ENCODE measurements at places on chromosomes 12 and 14.

DNA sequence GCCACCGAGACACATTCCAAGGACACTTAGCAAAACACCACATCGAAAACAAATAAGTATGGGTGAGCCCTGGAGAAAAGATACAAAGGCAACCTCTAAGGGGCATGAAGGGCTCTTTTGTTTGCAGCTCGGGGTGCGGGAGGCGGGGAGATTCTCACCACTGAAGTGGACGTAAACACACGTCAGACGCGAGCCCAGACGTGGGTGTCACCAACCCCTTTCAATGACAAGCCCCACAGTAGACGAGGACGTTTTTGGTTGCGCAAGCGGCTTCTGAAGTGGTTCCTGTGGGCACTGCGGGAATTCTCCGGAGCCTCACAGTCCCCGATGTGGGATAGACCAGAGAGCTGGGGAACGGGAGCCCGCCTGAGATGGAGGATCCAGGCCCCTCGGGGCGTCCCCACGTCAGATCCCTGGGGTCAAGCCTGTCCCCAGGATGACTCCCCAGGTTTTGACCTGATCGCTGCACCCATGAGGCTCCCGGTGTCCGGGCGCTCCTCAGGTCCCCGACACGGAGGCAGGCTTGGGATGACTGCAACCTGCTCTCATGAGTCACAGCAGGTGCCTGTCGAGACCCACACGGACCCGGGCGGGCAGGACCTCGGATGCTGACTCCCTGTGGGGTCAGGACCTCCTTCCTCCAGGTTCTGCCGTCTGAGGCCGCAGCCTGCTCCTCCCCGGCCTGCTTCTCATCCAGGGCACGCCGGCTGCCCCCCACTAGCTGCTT, 20.3 kb upstream of the ADGRD1 start:
- no peak for DNase-seq

- peak; percentile 80 for DNase-seq
Measured at GRCh38 chr14:64704143-64704742, at the start of gene PLEKHG3. Gene PLEKHG3 (plus strand): TSS chr14:64704424. CDS start chr14:64727632, 23,208 bp downstream.

- no peak for DNase-seq
Measured at GRCh38 chr12:14959126-14959440, 2.3 kb downstream of the ARHGDIB start.

GRCh38 chr12:114668886-114669288, 15.1 kb downstream of the TBX3 start:
- no peak for DNase-seq

GRCh38 chr12:24895612-24896011, 53.3 kb downstream of the BCAT1 start:
- no peak for DNase-seq

DNA sequence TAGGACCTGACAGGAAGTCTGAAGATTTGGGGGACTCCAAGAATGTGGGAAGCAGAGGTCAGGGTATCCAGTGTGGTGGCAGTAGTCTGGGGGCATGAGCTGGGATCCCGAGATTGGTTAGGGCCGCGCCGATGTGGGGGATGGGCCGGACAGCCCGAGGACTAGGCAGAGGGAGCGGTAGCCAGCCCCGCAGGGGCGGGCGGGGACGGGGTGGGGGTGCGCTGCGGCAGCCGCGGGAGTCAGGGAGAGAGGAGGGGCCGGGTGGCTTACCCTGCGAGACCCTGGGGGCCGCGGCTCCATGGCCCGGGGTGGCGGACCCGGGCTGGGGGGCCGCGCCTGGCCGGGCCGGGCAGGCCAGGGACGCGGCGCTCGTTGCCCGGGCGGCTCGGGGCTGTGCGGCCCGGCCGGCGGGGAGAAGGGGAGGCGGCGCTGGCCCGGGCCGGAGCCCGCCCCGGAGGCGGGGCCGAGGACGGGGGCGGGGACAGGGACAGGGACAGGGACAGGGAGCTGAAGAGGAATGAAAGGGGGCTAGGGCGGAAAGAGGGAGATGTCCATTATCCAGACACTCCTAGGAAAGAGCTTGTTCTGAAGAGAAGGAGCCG, 5.6 kb downstream of the ZNF385A start:
- peak; percentile 79 for DNase-seq

- DNase-seq: no peak
Measured at GRCh38 chr12:17137396-17137795, 531.4 kb upstream of the LMO3 start.

DNA sequence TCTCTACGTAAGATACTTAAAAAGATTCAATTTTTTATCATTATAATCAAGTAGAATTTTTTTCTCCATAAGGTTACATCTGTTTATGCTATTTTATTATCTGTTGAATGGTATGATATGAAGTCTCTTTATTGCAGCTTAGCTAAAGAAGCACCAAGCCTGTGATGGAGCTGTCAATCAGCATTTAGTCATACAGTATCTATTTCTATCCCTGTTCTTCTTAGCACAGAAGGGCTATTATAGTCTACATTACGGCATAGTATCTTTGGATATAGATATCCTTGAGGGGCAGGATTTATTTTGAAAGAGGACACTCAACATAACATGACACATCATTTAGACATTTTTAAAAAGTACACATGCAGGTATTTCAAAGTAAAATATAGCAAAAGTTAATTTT, 277.1 kb downstream of the FOXG1 start:
- DNase-seq: no peak

- no peak for DNase-seq
Measured at GRCh38 chr12:42498549-42499247, 90.8 kb downstream of the PRICKLE1 start.

- DNase-seq: no peak
Measured at GRCh38 chr14:53368066-53368465, 214.9 kb upstream of the DDHD1 start.

- DNase-seq: no peak
Measured at GRCh38 chr14:35286707-35287106, 5.5 kb upstream of the PSMA6 start.

DNA sequence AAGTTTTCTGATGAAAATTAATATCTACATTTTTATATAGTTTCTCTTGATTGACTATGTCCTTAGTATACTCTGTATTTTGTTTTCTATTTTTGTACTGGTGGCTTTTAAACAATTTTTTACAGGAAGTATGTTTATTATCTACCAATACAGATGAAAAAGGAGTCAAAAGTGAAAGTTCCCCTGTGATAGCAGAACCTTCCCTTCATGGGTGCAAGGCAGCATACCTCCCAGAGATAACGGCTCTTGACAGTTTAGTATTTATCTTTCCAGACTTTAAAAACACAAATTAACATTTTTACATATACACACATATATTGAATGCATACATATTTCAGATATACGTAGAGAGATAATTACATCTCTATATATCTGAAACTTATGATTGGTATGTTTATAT, 17.1 kb upstream of the FAM234B start:
- no peak for DNase-seq

DNA sequence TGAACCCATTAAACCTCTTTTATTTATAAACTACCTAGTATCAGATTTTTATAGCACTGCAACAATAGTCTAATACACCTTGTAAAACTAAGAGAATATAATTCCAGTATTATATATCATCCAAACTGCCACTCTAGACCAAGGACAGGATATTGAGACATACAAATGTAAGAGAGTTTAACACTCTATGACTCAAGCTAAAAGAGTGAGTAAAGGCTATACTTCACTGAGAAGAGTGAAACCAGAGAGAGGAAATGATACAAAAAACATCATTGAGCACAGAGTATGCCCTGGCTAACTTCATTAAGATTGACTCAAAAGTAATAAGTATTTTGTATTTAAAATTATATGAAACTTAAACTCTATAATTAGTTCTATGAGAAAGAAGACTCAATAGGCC, 1951.9 kb upstream of the SEL1L start:
- no peak for DNase-seq

GRCh38 chr12:94025756-94026155, 122.6 kb upstream of the PLXNC1 start:
- no peak for DNase-seq

- DNase-seq: no peak
Measured at GRCh38 chr12:10551375-10551774, 45.7 kb downstream of the EIF2S3B start.

- DNase-seq: no peak
Measured at GRCh38 chr14:74846168-74846567, 29.8 kb downstream of the PROX2 start.

- DNase-seq: no peak
Measured at GRCh38 chr14:102434647-102435175, 72.0 kb downstream of the TECPR2 start.

- no peak for DNase-seq
Measured at GRCh38 chr12:85923767-85924331, 49.8 kb downstream of the NTS start.

- no peak for DNase-seq
Measured at GRCh38 chr12:49867570-49868341, 24.9 kb upstream of the BCDIN3D start.

- no peak for DNase-seq
Measured at GRCh38 chr14:65035049-65035448, 48.4 kb downstream of the FNTB start.

- DNase-seq: no peak
Measured at GRCh38 chr12:64992641-64993040, 128.5 kb downstream of the WIF1 start.

DNA sequence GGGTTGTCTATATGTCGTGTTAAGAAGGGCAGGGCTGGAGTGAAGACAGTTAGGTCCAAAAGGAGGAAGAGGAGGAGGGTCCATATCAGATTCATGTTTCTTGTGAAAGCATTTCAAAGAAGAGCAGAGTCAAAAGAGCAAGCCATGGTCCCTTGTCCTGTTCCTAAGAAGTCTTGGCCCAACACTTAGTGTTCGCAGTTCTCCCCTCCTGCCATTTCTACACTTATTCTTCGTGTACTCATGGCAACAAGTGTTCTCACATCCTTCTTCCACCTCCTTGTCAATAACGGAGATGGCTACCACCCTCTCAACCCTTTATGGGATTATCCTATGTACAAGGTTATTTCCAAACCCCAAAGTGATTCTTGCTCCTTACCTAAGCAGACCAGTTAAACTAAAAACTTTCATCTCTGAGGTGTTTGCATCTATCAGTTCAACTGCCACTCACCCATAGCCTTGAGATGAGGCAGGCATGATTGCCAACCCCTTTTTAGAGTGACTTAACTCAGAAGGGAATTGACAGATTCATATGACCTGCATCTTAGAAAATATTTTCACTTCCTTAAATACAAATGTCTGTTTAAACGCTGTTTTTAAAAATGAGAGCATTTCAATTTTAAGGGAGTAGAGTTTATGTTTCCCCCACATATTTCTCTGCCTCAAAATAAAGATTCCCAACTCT, 19.8 kb upstream of the RNASE2 start:
- DNase-seq: no peak

GRCh38 chr14:105817971-105818711, 291.8 kb downstream of the TMEM121 start:
- no peak for DNase-seq

DNA sequence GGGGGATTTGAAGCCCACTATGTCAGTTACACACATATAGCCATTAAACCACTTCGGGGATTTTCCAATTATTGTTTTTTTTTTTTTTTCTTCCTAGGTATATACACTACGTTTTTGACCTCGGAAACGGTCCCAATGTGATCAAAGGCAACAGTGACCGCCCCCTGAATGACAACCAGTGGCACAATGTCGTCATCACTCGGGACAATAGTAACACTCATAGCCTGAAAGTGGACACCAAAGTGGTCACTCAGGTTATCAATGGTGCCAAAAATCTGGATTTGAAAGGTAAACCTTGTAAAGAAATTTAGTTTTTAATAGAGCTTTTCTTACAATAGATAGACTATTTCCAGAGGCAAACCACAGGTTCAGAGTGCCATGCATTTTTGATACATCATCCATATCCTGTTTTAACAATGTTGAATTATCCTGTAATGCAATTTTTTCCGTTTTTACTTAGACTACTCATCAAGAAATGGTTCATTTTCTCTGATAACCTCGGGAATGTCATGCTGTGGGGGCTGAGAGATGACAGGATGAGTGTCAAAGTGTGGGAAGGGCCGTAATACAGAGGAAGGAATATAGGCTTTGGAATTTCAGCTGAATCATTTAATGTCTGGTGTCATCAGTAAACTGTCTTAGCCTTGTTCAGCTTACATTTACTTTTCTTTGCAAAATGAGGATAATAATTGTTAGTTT, 797.1 kb downstream of the NRXN3 start:
- DNase-seq: no peak

GRCh38 chr12:97336900-97337751, 125.5 kb upstream of the RMST start:
- DNase-seq: no peak

DNA sequence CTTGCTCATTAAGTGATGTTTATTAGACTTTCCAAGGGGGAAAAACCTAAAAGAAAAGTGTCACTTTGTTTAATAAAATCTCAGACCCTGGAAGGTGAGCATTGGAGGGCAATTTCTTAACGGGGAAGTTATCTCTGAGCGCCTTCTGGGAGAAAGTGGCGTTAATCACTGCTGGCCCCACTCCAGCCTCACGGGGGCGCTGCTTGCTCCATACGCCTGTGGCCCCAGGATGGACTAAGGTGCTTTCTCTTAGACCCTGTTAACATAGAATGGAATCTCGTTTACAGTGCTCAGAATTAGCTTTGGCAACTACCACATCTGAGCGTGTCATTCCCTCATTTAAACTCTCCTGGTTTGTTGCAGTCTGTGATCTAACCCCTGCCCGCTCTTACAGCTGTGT, 16.4 kb upstream of the PRIMA1 start:
- DNase-seq: no peak

- DNase-seq: no peak
Measured at GRCh38 chr12:131347345-131347714, 363.6 kb upstream of the SFSWAP start.

- DNase-seq: no peak
Measured at GRCh38 chr12:26895672-26896071, 42.1 kb downstream of the INTS13 start.

- no peak for DNase-seq
Measured at GRCh38 chr14:89748004-89748403, 206.5 kb downstream of the EFCAB11 start.

DNA sequence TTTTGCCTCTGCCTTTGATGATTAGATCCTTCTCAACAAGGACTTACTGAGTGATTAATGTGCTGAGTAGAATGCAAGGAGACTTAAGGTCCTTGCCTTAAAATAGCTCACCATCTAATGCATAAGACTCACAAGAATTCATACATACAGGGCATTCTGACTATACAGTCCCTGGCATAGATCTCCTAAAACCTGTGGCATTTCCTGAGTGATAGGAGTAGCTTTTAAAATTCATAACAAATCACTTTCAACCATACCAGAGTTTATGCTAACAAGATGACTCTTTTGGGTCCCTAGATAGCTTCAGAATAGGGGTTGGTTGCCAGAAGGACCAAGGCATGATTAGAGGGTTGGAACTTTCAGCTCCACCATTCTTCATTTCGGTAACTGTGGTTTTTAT, 48.8 kb downstream of the STXBP6 start:
- DNase-seq: no peak

- DNase-seq: peak; percentile 34
Measured at GRCh38 chr14:37054869-37055268, 117.5 kb downstream of the SLC25A21 start.

DNA sequence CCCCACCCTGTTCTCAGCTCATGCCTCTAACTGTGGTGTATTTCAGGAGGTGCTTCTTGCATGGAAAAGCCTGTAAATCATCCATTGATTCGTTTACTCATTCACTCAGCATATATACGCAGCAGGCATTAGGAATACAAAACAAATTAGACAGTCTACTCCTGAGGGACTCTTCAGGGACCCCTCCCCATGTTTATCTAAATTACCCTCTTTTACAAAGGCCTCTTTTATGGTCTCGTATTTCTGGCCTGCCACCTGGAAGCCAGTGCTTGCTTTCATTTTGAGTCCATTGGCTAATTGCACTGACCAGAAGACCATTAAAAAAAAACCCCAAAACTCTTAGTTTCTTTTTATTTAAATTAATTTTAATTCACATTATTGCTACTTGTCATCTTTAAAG, 134.4 kb downstream of the DACT1 start:
- DNase-seq: no peak

GRCh38 chr12:19804737-19805136, 365.4 kb downstream of the AEBP2 start:
- DNase-seq: no peak
